ENCODE measurements at places on chromosomes 2 and 18.

GRCh38 chr18:50072146-50072545 lies 122.8 kb downstream of the MYO5B start:
- no peak for DNase-seq

GRCh38 chr2:217328622-217328978 lies 468.7 kb upstream of the TNP1 start:
- DNase-seq = no peak

DNA sequence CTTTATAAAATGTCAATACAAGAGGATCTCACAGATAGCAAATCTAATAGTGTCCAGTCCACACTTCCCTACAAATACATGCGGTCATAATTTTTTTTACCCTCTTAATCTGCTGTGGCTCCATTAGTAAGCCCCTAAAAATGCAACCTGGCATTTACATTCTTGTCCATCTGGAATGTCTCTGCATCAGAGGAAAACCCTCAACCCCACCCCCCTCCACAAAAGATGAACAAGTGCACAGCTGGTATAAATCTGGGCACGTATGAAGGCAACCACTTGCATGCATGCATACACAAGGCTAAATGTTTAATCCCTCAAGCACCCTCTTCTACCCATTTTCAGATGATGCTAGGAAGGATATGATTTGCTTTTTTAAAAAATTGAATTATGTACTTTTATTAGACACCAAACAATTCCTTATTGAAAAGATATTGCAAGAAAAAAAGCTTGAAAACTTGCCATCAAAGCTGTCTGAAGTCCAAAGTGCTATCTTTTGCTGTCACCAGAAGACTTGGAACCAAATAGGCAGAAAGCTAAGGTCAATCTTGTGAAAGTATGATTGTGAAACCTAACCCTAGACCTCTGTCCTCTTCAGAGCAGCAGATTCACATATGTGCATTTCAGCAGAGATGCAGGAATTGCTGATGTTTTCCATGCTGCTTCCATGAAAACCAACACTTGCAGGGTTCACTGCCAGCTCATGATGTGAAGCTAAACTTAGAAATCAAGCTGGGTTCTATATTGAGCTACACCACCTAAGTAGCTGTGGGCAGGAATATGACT lies 39.0 kb downstream of the IRS1 start:
- DNase-seq = no peak

GRCh38 chr18:64799376-64799775 lies 650.5 kb upstream of the LINC00305 start:
- DNase-seq = no peak

- DNase-seq = peak; percentile 76
Observed at GRCh38 chr18:25921677-25922421, 168.6 kb downstream of the SS18 start.

DNA sequence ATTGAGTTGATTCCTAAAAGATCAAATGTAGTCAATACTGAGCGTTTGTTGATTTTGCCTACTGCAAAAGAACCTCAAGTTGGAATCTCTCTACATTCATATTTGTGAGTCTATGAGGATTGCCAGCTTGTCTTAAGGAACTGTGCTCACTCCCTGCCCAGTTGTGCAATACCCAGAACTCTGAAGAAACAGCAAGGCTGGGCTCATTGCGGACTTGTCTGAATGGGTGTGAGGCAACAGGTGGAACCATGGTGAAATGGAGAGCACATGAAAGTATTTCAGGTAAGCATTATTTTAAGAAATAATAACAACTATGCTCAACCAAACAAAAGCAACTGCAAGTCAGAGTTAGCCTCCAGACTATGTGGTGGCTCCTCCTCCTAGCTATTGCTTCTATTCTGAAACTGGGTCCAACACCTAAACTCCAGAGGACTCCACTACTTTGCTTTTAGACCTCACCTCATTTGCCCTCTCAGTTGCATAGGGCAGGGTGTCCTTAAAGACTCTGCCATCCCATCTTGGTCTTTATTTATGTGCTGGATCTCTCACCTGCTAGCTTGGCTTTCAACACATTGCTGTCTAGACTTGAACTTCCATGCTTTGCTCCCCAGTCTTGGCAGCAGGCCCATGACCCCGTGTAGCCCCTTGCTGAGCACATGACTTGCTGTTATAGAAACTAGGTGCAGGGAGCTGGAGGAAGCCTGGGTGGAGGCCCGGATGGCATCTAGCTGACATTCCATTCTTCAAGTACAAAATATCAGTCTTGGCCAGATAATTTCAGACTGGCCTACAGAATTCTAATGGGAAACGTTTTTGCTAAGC lies 94.8 kb upstream of the ARL5A start:
- peak; percentile 97 for DNase-seq

- no peak for DNase-seq
Observed at GRCh38 chr2:30869988-30870387, 62.7 kb upstream of the CAPN13 start.

GRCh38 chr2:4862031-4862430 lies 830.2 kb upstream of the SOX11 start:
- DNase-seq = no peak

GRCh38 chr2:123047186-123047585 lies 977.9 kb upstream of the CNTNAP5 start:
- no peak for DNase-seq

Measured in RPMI8226 (cell line).